ENCODE measurements at places on chromosomes 7 and 10. TPM values are rescaled to one million over a fixed set of nuclear protein-coding genes. Genes with fewer than 3 reads are reported as not detected.

DNA sequence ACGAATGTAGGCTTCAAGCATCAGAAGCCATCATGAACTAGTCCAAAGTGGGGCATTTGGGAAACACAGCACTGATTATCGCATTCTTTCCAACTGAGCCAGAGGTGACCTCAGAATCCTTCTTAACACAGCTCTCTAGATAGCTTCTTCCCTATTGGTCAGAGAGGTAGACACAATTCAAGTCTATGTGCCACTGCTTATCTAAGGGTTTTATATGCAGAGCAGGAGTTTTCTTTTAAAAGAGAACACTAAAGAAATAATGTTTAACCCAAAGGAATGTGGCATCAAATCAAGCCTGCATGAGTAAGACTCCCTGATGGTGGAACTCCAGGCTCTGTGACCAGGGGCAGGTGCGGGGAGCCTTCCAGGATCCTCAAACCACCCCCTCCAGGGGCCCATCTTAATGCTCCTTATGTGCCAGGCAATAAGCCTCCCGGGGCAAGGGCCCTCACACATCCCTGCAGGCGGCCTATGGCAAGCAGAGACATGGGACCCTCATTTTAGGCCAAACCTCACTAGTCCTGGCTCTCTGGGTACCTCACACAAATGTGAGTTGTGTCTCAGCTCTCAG lies 13.8 kb downstream of the HSPA12A start:
- DNase-seq: peak; percentile 42

GRCh38 chr10:97494863-97495506 lies 3.2 kb downstream of the MMS19 start:
- no peak for DNase-seq

DNA sequence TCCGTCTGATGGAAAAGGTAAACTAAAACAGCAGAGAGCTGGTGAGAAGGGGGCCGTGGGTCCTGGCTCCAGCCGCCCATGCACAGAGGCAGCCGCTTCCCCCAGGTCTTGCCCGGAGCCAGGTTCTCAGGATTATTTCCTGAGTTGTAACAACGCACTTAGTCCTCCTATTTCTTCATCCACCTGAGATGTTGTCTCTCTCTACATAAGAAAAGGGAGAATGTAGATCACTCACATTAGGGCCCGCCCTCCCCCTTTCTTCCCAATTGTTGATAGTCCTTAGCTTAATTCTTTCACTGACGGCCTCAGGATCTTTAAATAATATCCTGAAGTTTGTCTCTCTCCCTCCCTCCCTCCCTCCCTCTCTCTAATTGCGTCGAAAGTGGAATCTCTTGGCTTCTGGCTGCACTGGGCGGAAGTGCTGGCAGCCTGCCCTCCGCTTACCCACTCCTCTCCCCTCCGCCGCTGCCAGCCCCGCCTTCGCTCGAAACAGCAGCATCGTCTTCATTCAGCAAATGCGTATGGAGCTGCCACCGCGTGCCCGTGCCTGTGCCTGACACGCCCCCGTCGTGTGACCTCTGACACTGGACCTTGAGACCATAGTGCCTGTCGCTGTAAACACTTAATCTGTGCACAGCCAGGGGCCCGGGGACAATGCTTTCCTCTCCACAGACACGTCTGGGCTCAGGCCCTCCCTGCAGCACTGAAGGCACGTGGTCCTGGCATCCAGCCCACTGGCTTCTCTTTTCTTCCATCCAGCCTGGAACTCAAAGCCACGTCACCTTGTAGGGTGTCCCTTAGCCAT lies 174.5 kb upstream of the PPP2R2D start:
- peak; percentile 77 for DNase-seq

DNA sequence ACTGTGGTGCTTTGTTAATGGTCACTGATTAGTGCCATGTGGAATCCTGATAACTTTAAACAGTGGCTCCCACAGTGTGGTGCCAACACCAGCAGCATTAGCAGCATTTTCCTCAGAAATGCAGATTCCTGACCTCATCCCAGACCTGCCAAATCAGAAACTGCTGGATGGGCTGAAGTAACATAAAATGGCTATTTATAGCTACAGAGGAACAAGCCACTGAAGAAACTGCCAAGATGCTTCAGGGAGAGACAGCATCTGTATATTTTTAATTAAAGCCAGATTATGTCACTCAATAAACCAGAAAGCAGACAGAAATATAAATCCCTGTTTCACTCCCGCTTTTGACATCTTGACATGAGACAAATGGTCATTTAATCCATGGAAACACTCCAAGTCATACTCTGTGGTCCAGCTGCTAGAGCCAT lies 178.5 kb downstream of the AMPH start:
- no peak for DNase-seq

GRCh38 chr10:11009471-11010308 lies 8.0 kb upstream of the CELF2 start:
- DNase-seq: no peak

DNA sequence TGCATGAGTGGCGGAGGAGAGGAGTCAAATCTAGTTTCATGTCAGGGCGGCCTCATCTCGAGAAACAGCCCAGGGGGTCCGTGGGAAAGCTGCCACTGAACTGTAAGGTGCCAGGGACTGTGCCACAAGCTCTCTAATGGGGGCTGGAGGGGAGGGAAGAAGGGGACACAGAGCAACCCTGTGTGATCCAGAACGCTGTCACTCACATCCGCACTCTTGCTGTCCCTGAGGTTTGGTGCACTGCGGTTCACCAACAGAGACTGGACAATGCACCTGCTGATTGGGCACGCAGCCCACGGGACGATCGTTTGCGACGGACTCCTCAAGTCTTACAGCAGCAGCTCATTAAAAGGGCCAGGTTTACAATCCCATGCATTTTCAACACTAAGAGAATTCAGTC lies 47.7 kb downstream of the AMZ1 start:
- peak; percentile 62 for DNase-seq

DNA sequence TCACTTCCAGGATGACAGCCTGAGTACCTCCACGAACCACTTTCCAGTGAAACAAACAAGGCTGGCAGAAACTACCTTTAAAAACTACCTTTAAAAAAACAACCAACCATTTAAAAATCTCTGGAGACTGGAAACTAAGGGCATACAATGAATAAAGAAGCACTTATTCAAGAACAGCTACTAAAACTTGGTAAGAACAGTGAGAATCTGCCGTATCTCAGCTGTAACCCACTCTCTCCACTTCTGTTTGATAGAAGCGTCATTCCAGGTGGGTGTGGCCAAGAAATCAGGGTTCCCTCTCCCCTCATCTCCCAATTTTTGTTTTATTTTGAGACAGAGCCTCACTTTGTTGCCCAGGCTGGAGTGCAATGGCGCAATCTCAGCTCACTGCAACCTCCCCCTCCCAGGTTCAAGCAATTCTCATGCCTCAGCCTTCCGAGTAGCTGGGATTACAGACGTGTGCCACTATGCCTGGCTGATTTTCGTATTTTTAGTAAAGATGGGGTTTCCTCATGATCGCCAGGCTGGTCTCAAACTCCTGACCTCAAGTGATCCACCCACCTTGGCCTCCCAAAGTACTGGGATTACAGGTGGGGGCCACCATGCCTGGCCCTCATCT lies 158.8 kb upstream of the CHST15 start:
- DNase-seq: no peak

- DNase-seq: peak; percentile 63
These were observed 46.2 kb downstream of the JAKMIP3 start for GRCh38 chr10:132111871-132112341.

DNA sequence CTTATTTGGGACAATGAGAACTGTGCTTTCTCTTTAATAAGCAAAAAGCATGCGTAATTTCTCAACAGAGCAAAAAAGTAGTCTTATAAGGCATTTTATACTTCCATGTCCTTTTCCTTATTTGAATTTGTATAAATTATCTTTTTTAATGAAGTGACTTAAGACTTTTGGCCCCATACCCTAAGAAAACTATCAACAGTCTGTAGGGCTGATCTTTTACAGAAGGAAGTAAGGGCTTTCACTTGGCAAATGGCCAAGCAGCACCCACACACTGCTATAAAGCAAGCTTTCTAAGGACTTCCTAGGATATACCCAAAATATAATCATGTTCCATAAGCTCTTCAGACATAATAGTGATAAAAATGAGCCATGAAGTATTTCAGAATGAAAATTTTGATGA lies 3.4 kb downstream of the CRPPA start:
- no peak for DNase-seq

CYP2W1 gene
- total RNA-seq: not detected

DNA sequence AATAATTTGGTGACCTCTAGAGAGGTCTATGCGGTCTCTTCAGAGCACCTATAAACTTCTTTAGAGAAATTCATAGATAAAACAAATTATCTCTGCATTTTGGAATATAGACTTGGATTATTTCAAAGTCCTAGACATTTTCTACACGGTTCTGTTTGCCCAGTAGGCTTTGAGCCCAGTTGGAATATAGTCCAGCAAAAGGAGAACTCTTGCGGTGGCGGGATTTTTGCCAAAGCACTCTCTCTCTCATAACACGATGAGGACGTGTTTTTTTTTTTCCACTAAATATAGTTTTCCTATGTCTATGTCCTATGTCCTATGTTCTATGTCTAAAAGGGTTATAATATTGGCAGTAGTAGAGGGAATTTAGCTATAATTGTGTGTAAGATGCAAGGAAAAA lies 164.9 kb upstream of the AGR3 start:
- DNase-seq: no peak

DNA sequence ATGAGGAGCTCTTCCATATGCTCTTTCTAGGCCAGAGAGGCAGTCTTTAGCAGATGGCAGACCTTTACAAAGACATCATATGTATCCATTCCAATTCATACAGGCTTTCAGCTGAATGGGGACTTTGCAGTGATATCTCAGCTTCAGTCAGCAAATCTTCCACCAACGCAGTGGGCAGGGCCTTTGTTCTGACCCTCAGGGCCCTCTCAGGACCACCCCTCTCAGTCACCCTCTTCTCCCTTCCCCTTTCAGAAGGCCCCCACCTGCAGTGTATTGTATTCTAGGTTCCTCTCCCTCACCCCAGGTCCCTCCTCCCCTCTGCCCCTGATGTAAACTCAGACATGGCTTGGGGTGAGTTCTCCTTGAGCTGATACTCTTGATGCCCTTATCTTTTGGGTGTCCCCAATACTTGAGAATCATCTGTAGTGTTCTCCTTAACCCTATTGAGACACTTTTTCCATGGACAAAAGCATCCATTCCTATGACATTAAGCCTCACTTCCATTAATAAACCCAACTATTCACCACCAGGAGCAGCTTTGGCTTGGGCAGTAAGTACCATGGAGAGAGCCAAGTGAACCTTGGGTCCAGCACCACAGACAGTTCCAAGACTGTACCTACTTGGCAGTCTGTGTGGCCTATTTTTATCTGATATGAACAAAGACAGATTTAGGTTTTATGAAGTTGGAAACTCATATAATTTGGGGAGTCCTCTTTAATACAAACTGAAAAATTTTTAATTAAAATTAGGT lies 62.7 kb downstream of the ADCYAP1R1 start:
- no peak for DNase-seq

PDK4 gene
- total RNA-seq: 411 TPM

- peak; percentile 52 for DNase-seq
These were observed 81.5 kb upstream of the PDGFA start for GRCh38 chr7:601036-601594.

DNA sequence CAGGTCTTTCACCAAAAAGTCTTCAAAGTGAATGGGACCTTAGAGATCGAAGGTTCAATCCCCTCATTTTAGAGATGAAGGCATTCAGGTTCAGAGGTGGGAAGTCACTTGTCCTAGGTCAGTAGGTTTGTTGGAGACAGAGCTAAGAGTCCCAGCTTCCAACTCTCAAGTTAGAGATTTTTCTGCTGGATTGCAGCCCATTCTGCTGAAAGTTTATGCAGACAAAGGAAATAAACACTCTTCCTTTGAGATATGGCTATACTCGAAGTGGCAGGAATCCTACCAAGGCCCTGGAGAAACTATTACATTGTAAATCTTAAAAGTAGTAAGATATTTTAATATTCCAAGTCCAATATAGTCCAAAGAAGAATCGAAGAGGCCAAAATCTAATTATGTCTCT lies 64.4 kb downstream of the LYZL1 start:
- no peak for DNase-seq

DNA sequence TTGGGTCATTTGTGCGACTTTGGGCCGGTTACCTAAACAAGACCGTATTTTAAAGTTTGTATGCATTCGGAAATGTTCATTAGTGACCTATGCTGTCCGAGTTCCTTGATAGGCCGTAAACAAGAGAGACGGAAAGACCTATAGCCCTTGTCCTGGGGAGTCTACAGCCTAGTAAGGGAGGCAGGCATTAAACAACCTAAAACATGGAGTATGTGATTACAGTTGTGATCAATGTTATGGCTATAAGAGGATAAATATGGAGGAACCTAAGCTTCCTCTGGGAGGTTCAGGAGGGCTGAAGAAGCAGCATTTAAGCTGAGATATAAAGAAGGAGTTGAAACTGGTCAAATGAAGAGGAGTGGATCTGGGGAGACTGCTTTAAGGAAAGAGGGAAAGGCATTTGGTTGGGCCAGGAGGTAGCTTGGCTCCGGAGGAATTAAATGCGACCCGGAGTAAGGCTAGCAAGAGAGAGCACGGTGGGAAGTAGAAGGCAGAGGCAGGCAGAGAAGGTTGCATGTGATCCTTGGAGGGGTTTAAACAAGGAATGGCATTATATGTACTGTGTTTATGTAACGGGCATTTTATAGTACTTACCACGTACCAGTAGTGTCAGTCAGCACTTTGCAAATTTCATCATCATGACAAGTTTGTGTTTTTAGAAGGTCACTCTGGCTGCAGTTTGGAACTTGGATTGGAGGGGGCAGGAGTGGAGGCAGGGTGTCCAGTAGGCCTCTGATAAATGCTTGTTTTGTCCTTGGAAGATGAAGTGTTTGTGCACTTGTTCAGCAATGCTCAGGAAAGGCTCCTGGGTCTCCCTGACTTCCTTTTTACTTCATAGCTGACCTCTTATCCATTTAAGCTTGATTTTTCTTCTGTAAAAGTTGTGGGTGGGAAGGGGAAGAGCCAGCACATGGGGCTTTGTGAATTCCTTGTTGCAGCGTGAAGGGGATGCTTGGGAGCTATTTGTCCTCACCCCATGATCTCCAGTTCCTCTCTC lies 1.0 kb upstream of the AVPI1 start:
- peak; percentile 78 for DNase-seq

DNA sequence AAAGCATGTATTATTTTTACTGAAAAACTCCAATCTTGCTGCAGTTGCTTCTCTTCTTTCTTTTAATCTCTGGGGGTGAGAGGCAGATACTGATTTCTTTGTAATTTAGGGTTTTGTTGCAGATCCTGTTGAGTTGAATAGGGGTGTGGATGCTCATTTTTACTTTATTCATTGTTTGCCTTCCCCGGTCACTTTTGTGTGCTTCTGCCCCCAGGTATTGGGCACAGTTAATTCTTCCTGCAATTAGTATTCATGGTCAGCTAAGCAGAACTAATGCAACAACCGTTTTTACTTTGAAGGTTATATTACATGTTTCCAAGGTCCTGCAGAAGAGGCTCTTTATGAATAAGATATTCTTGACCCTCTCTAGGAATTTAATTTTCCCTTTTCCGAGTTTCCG lies 96.4 kb downstream of the BUB3 start:
- no peak for DNase-seq

NEUROG3 gene
- total RNA-seq: not detected

- no peak for DNase-seq
These were observed 73.7 kb downstream of the WDFY4 start for GRCh38 chr10:48758411-48758810.
